ENCODE measurements at places on chromosomes 2 and 18.

DNA sequence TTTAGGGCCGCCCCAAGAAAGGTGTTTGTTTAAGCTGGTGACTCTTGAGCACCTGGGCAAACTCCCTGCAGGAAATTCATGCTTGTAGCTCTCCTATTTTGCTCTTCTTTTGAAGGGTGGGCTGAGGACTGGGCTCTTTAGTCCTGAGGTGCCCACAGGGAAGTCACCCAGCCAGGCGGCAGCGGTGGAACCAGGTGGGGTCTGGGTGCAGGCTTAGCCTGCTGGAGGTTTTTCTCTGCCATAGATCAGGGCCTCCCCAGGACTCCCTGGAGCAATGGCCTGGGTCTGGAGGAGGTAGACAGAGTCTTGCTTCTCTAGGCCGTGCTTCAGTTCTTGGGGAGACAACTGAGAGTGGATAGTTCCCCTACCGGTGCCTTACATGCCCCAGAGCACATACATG, 99.9 kb downstream of the CLIP4 start:
- no peak for DNase-seq

- DNase-seq, result no peak
These were observed 459.5 kb upstream of the CDH20 start for GRCh38 chr18:60873708-60874107.

DNA sequence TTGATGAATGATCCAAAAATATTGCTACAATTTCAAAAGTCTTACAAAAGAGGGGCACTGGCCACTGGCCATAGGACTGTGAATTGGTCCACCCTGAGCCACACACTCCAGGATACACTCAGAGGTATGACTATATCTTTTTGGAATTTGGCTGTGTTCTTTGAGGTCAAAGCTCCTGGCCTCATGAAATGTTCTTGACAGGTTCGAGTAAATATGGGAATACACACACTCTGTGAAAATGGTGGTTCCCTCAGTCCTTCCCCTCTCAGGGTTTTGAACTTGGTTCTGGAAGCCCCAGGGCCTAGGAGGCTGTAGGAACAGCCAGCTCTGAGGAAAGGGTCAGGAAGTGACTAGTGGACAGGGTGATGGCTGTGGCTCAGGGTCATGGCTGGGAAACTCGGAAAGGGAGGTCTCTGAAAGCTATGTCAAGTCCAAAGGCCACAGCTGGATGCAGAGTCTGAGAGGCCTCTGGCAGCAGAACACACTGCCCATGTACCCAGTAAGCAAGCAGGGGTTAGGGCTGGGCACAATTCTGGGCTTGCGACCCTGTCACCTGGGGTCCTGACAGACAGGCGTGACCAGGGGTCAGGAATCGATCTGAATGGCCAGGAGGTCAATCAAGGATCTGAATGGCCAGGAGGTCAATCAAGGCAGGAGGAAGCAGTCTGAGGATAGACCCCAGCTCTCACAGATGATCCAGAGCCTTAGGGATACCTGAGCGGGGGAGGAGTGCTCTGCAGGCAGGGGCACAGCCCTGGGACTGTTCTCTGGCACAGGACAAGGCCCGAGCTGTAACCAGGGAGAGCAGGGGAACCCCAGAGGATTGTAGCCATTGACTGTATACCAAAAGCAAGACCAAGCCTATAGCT, 223.4 kb upstream of the SMAD2 start:
- DNase-seq, result no peak

GRCh38 chr2:46277431-46278190, 19.6 kb upstream of the EPAS1 start:
- no peak for DNase-seq

GRCh38 chr2:14313341-14313740, 319.2 kb upstream of the LRATD1 start:
- no peak for DNase-seq

GRCh38 chr2:213189001-213189899, 37.8 kb upstream of the IKZF2 start:
- DNase-seq, result peak; percentile 72

DNA sequence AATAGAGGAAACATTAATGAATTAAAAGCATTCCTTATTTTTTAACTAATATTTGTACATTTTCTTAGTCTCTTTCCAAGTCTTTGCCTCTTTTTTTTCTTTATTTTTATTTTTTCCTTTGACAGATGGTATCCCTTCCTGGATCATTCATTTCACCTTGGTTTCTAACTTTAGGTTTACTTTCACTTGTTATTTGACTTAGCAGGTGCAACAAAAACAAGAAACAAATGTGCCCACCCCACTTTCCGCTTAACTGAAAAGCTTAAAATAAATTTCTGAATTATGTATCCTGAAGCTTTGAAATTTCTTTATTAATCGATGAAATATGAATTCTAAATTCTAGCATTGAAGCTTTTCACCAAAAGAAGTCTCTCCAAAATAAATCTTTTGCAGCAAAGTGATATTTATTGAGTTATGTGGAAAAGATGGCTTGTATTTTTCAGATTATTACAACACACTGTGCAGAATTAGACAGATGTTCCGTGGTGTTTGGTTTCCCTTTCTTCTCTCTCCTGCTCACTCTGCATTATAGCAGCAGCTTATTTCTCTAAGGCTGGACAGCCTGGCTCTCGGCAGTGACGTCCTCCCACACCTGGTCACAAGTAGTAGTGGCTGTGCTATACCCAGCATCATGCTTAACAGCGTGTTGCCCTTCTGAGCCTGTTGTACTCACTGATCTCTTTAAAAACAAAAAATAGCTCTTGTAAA, 99.1 kb upstream of the ZNF397 start:
- DNase-seq, result no peak

GRCh38 chr2:39608686-39609441, 56.9 kb upstream of the TMEM178A start:
- no peak for DNase-seq

DNA sequence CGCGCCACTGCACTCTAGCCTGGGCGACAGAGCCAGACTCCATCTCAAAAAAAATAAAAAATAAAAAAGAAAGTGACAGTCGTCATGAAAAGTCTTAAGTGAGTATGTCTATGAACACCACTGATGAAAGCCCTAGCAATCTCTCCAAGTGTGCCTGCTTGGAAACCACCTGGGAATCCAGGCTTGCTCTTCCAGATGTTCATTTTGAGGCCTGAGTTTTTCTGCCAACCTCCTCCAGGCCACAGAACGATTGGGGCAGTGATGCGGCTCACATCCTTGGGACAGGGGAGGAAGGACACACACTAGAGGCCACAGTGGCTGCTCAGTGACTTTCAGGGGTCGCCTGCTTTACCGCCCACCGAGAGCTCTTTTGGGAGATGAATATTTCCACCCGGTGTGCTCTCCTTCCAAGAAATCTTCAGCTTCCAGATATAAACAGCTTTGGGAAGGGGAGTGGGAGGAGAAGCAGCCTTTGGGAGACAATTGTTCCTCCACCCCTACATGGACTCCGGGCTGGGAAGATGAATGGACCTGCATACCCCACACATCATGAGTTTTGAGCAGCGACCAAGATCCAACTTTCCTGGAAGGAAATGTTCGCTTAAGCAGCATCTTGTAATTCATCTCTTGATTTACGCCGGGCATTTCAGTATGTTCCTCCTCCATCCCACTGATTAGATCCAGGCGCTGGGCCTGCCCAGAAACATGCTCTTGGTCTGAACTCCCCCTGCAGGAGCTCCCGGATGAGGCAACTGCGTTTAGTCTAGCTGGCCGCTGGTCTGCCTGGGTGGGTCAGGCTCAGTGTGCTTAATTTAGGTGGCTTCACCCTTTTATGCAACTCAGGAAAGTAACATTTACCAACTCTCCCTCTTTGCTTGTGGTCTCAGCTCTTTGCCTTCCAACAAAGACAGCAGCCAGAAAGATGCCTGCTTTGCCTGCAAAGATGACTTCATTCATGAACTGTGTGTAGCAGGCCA, 6.2 kb upstream of the ARMC9 start:
- no peak for DNase-seq
